ENCODE measurements at places on chromosomes 6 and 20. TPM values are rescaled to one million over a fixed set of nuclear protein-coding genes. Genes with fewer than 3 reads are reported as not detected.

DNA sequence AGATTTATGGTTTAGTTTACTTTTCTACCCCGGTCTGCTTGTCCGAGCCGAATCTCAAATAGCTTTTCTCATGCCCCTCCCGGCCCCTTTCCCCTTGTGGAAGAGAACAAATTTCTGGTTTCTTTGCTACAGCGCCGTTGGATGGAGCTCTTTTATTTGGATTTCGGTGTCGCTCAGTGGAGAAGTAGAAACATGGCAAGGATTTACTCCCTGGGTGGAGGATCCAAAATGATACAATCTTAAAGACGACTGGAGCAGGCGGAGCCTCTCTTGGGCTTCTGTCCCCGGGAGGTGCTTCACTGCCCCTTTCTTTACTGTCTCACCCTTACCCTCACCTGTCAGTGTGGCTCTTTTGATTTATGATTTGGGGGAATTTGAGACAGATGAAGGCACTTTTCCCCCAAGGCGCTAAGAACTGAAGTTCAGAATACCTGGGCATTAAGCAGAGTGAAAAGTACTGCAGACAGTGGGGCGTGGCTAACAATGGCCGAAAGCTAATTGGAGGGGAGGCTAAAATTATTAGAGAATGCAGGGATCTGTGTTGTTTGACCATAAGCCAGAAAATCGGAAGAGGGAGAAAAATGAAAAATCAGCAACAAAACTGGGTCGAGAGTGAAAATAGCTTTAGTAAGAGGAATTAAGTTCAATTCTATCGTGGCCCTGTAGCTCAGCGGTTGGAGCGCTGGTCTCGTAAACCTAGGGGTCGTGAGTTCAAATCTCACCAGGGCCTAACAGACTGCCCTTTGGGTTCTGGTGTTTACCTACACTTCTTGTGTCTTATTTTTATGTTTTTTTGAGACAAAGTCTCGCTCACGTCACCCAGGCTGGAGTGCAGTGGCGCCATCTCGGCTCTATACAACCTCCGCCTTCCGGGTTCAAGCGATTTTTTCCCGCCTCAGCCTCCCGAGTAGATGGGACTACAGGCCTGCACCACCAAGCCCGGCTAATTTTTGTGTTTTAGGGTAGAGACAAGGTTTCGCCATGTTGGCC, 145.1 kb upstream of the ZNF184 start:
- peaks cover 12% of the 10 kb centered on the region for H3K4me1 ChIP-seq
- no peak overlapping the region for H3K27ac ChIP-seq
- H3K27me3 ChIP-seq = peaks cover 18% of the 10 kb centered on the region
- H3K36me3 ChIP-seq = no peaks in the 10 kb centered on the region

GRCh38 chr6:36676141-36677058, 2.1 kb upstream of the CDKN1A start:
- DNase-seq = no peak
- H3K4me1 ChIP-seq = peaks cover 35% of the 10 kb centered on the region
- H3K27ac ChIP-seq = peak overlapping the region; percentile 99
- peak overlapping the region; percentile 87 for H3K4me3 ChIP-seq

- H3K36me3 ChIP-seq = no peaks in the 10 kb centered on the region
- H3K4me3 ChIP-seq = no peak overlapping the region
- no peaks in the 10 kb centered on the region for H3K4me1 ChIP-seq
- H3K27me3 ChIP-seq = no peaks in the 10 kb centered on the region
- DNase-seq = no peak
Measured at GRCh38 chr6:137291441-137291840, 72.3 kb upstream of the IFNGR1 start.

DNA sequence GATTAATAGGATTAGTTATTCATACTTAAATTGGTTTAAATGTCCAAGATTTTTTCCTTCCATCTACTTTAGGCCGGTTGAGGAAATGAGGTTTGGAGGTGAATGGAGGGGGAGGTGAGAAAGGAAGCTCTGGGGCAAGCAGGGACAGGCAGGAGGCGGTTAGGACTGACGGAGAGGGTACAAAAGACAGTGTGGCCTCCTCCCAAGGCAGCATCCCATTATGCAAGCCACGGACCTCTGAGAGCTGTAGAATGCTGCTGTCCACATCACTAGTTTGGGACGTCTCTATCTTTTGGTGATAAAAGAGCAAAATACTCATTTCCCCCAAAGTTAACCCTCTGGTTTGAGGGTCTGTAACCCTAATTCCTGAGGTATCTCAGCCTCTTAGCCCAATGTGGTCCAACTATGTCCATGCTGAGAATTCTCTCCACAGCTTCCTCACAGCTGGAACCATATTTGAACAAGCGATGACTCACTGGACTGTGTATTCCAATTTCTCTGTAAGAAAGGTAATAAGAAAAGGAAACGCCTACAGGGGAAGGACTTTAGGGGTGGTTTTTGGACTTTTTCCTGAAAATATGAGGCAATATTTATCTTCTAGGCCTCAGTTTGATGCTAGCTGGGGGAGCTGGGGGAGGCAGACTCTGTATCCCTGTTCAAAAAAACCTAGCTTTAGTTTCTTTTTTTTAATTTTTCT, 172.2 kb downstream of the TFAP2B start:
- H3K4me1 ChIP-seq = no peaks in the 10 kb centered on the region
- no peaks in the 10 kb centered on the region for H3K27me3 ChIP-seq
- no peaks in the 10 kb centered on the region for H3K36me3 ChIP-seq

GRCh38 chr6:80145921-80146320, 39.5 kb downstream of the BCKDHB start:
- H3K27me3 ChIP-seq = no peaks in the 10 kb centered on the region
- H3K36me3 ChIP-seq = no peaks in the 10 kb centered on the region
- H3K27ac ChIP-seq = no peak overlapping the region
- no peak overlapping the region for H3K4me3 ChIP-seq
- no peak for DNase-seq

GRCh38 chr6:19137505-19137904, 699.7 kb upstream of the ID4 start:
- no peak for DNase-seq
- H3K27me3 ChIP-seq = no peaks in the 10 kb centered on the region
- no peak overlapping the region for H3K4me3 ChIP-seq
- H3K27ac ChIP-seq = no peak overlapping the region

DNA sequence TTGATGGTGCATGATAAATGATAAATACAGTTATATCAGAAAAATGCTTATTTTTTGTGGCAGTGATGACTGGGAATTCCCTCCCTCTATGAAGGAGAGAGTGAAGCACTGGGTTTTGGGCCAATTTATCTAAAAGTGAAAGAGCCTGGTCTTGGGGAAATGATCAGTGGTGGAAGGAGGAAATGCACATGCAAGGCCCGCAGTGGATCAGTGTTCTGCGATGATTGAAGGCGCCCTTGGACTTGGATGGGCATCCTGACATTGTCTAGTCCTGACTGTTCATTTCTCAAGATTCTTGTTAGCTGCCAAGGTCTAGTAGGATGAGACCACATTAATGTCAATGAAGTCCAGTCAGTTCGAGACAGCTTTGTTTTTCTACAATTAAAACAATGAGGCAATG, 272.0 kb upstream of the SLC35B3 start:
- H3K4me1 ChIP-seq = peaks cover 9% of the 10 kb centered on the region
- no peak overlapping the region for H3K27ac ChIP-seq
- H3K36me3 ChIP-seq = no peaks in the 10 kb centered on the region
- DNase-seq = no peak
- no peaks in the 10 kb centered on the region for H3K27me3 ChIP-seq
- H3K4me3 ChIP-seq = no peak overlapping the region

DNA sequence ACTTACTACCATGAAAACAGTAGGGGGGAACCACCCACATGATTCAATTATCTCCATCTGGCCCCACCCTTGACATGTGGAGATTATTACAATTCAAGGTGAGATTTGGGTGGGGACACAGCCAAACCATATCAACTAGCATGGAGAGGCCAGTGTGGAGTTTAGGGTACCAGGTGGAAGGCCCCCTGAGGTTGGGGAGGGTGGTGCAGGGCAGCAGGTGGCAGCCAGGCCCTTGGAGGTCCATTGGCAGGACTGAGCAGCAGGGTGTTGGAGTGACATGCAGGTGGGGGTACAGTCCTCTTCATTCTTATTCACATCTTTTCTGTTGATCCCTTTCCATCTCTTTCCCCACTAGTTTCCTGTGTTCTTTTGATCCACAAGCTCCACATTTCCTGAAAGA, 42.9 kb downstream of the PHACTR3 start:
- H3K27ac ChIP-seq = no peak overlapping the region
- no peak overlapping the region for H3K4me3 ChIP-seq
- peaks cover 14% of the 10 kb centered on the region for H3K4me1 ChIP-seq
- no peaks in the 10 kb centered on the region for H3K36me3 ChIP-seq
- DNase-seq = no peak
- H3K27me3 ChIP-seq = no peaks in the 10 kb centered on the region

- DNase-seq = no peak
- peaks cover 6% of the 10 kb centered on the region for H3K4me1 ChIP-seq
- H3K27ac ChIP-seq = peak overlapping the region; percentile 86
- H3K27me3 ChIP-seq = no peaks in the 10 kb centered on the region
Measured at GRCh38 chr6:37059344-37060194, 54.1 kb downstream of the FGD2 start.

GRCh38 chr20:21435576-21435975, 38.2 kb upstream of the NKX2-4 start:
- no peaks in the 10 kb centered on the region for H3K36me3 ChIP-seq
- no peak for DNase-seq
- H3K4me3 ChIP-seq = no peak overlapping the region
- H3K27me3 ChIP-seq = no peaks in the 10 kb centered on the region
- no peaks in the 10 kb centered on the region for H3K4me1 ChIP-seq

DNA sequence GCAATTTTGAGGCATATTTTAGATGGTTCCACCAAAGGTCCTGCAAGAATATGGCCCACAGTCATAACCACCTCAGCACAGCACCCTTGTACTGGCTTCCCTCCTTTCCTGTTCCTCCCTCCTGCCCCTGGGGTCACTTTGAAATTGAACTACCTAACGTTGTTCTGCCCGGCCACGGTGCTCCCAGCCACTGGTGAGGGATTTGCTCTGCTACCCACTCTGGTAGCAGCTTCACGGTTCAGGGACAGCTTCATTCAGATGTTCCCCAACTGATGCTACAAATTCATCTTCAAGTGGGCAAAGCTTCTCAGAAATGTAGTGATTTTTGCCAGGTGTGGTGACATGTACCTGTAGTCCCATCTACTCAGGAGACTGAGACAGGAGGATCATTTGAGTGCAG, 7.9 kb upstream of the NELFCD start:
- H3K27me3 ChIP-seq = no peaks in the 10 kb centered on the region
- no peaks in the 10 kb centered on the region for H3K36me3 ChIP-seq
- no peaks in the 10 kb centered on the region for H3K4me1 ChIP-seq
- H3K27ac ChIP-seq = no peak overlapping the region

- no peaks in the 10 kb centered on the region for H3K4me1 ChIP-seq
- H3K27me3 ChIP-seq = no peaks in the 10 kb centered on the region
- DNase-seq = no peak
- no peak overlapping the region for H3K27ac ChIP-seq
- no peak overlapping the region for H3K4me3 ChIP-seq
Measured at GRCh38 chr6:25582101-25582500, 69.9 kb upstream of the SCGN start.

DNA sequence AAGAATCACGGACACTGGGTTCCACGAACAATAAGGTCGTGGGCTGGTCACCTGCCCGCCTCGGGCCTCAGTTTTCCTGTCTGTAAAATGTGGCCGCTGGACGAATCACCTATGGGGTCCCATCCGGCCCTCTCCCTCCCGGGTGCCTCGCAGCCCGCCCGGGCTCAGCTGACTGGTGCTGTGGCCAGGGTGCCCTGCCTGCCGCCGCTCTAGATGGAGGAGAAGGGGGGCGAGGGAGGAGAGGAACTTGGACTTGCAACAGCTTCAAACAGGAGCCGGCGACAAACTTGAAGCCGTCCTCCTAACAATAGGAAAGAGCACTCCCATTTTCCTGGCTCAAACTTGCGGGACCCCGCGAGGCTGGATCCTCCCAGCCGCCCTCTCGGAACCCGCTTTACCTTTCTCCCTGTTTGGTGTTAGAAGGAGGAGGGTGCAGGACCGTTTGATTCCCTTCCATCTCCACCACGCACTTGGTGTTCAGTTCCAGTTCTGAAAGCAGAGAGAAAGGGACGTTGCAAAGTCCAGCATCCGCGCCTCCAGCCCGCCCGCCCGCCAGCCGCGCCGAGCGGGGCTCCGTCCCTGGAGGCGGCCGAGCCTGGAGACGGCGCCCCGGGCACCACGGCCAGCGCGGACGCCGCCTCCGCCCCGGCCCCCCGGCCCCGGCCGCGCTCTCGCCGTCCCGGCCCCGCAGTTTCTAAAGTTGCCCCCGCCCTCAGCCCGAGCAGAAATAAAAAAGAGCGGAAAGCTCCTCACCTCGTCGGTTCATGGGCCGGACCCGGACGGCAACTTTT, 584 bp downstream of the KIF13A start:
- H3K4me1 ChIP-seq = peaks cover 38% of the 10 kb centered on the region
- no peaks in the 10 kb centered on the region for H3K36me3 ChIP-seq
- H3K4me3 ChIP-seq = peak overlapping the region; percentile 73
- no peak for DNase-seq
- H3K27ac ChIP-seq = peak overlapping the region; percentile 84

The FHL5 gene
- 33.7 TPM for total RNA-seq

The KAT14 gene
- total RNA-seq = 18.2 TPM

The PGK2 gene
- not detected for total RNA-seq

The DNAH8 gene
- total RNA-seq = not detected

The PACRG gene
- 3.5 TPM for total RNA-seq

The APMAP gene
- 35.6 TPM for total RNA-seq

The SLC22A1 gene
- total RNA-seq = 0.33 TPM

Measured in esophagus muscularis mucosa (tissue), 4 donors.